Upper lobe of right lung (tissue), 1 donor: ENCODE measurements at places on chromosomes 3 and 15. TPM values are rescaled to one million over a fixed set of nuclear protein-coding genes. Genes with fewer than 3 reads are reported as not detected.
A peak's percentile ranks its signal among the peaks of the same experiment; 100 is the strongest.

The TAMM41 gene
- total RNA-seq, result 13.0 TPM

The IQCH gene
- total RNA-seq, result 0.93 TPM

The GABRR3 gene
- total RNA-seq, result not detected

The MEIS2 gene
- total RNA-seq, result 26.7 TPM

The ZDHHC19 gene
- not detected for total RNA-seq

The SRGAP3 gene
- 3.2 TPM for total RNA-seq

The STRIT1 gene
- not detected for total RNA-seq

GRCh38 chr3:4571690-4572334 is 78.7 kb downstream of the ITPR1 start:
- no peak for DNase-seq

- no peak for DNase-seq
Observed at GRCh38 chr15:83747050-83747717, 93.3 kb downstream of the ADAMTSL3 start.

DNA sequence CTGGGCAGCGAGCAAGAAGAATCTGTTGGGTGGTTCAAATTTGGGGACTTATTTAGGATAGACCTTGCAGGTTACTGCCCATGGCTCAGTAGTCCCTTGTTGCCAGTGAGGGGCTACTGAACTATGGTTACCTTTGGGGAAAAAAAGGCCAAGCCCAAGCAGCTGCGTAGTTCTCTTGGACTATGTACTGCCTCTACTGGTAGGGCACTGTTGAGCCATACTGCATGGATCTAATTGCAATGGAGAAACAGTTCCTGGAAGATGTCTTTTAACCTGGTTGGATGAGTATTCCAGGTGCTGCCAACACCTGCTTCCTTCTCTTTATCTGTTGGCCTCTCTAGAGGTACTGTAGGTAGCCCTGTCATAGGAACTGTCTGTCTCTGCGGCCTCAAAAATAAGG is 671.9 kb upstream of the CBLB start:
- DNase-seq, result no peak

DNA sequence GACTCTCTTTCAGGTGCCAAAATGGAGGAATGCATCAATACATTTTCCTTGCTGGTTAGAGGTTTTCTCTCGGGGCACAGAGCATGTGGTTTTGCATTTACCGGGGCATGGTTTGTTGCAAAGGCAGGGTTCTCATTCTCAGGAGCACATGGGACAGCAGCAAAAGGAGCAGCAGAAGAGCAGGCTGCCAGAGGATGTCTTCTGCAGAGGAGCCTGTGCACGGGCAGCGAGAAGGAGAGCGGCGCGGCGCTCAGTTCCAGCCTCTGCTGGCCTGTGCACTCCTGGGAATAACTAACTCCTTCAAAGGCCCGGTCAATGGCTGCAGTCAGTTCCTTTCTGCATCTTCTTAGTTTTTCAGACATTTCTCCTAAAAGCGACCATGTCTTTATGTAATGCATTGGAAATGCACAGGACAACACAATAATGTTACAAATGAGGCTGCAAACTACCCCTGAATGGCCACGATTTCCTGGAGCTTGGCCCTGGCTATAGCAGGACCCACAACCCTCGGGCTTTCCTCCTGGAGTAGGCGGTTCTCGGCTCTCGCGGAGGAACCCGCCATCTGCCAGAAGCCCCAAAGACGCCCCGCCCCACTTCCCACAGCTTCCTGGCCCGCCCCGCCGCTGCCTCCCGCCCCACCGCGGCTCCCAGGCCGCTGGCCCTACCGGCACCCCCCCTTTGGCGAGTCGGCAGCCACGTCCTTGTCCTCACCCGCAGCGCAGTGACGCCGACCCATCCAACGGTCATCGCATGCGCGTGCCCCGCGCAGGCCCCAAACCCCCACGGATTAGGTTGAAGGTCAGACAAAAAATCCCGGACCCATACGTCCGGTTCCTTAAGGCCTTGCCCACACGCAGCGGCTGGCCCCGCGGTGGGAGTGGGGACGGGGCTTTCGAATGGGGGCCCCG is at the start of gene C3orf62:
Gene C3orf62, minus strand, starts transcription at position 758 of the 908 bp plus-strand sequence. Its CDS starts 360 bp downstream, at position 398.
- peak; percentile 96 for DNase-seq

DNA sequence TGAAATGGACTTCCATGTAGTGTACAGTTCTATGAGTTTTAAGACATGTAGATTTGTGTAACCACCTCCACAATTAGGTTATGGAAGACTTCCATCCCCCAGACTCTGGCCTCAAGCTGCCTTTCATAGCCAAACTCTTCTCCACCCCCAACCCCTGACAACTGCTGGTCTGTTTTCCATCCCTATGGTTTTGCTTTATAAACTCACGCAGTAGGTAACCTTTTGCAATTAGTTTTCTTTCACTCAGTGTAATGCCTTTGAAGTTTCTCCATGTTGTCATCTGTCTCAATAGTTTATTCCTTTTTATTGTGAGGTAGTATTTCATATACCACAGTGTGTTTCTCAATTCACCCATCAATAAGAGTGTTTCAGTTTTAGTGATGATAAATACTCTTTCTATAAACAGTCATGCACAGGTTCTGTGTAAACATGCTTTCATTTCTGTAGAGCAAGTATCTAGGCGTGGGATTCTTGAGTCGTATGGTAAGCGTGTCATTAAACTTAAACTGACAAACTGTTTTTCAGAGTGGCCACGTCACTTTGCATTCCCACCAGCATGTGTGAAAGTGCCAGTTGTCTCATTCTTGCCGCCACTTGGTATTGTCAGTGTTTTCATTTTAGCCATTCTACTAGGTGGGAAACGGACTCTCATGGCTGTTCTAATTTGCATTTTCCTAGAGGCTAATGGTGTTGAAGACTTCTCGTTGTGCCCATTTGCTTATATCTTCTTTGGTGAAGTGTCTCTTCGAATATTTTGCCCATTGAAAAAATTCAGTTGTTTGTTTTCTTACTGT is 47.3 kb upstream of the ALDH1A3 start:
- no peak for DNase-seq
